ENCODE measurements at places on chromosomes 13 and 19.

GRCh38 chr13:27172495-27172842 is 858 bp upstream of the USP12 start:
- peak; percentile 86 for DNase-seq

DNA sequence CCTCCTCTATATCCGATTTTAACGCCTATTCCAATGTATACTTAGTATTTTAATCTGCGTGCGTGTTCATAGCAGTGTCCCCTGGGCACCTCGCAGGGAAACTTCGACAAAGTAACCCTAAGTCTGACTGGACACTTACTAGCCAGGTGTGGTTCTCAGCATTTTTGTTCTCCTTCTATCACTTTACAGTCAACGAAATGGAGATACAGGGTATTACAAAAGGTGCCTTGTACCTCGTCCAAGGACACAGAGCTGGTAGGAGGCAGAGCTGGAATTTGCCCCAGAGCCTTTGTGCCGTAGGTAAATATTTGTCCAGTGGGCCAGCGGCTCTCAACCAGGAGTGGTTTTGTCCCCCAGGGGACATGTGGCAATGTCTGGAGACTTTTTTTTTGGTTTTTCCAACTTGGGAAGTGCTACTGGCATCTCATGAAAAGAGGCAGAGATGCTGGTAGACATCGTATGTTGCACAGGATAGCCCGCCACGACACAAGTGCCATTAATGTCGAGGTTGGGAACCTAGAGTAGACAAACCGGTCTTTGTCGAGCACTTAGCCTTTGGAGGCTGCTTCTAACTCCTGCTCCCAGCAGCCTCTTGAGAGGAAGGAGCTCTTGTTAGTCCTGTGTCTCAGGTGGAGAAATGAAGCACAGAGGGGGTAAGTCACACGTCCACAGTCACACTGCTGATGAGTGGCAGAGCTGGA is 1.1 kb downstream of the ZNF444 start:
- DNase-seq, result no peak

DNA sequence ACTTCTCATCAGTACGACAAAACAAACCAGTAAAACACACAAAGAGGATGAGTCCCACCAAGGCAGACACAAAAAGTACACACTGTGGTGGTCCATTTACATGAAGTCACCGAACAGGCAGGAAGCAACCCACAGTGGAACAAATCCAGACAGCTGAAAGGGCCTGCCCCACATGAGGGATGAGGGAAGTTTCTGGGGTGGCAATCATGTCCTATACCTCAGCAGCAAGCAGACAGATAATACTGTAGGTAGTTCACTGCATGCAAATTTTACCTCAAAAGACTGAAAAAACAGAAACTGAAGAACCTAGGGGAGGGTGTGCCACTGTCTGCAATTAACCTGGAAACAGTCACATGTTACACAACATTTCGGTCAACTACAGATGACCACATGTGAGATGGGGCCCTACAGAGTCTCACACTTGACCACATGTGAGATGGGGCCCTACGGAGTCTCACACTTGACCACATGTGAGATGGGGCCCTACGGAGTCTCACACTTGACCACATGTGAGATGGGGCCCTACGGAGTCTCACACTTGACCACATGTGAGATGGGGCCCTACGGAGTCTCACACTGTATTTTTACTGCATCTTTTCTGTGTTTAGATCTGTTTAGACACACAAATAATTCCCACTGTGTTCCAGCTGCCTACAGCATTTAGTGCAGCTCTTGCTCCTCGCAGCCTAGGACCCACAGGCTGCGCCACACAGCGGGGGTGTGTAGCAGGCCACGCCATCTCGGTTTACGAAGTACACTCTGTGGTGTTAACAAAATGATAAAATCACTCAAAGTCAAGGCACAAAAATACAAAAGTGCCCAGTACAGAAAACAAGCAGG is 22.2 kb downstream of the PCID2 start:
- no peak for DNase-seq

DNA sequence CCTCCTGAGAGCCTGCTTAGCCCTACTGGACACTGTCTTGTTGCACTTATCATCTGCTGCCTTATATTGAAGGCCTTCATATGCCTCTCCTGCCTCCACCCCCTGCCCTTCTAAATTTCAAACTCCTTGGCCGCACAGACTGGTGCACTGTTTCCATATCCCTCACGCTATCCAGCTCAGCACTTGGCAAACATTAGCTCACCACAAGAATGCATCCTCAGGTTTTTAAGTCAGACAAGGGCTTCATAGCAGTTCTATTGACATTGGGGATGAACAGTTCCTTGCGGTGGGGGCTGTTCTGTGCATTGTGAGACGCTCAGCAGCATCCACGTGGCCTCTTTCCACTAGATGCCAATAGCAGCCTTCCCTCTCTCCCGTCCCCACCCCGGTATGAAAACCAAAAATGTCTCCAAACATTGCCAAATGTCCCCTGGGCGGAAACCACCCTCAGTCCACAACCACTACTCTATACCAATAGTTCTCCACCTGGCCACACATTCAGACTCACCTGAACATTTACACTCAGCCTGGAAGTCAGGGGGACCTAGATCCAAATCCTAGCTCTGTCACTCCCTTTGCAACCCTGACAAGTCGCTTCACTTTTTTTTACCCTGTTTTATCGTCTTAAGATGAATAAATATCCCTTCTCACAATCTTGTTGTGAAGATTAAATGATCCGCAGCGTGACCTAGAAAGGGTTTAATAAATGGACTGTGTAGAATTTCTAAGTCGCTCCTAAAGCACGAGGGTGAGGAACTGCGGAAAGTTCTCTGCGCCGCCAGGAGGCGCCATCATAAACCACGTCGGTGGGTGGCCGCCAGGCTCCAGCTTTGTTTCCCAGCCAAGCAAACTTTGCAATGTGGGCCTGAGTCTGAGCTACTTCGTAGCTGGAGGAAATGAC is 3.6 kb upstream of the CEACAM3 start:
- peak; percentile 82 for DNase-seq

- DNase-seq, result peak; percentile 69
Observed at GRCh38 chr13:80363890-80364503, 23.1 kb upstream of the SPRY2 start.

DNA sequence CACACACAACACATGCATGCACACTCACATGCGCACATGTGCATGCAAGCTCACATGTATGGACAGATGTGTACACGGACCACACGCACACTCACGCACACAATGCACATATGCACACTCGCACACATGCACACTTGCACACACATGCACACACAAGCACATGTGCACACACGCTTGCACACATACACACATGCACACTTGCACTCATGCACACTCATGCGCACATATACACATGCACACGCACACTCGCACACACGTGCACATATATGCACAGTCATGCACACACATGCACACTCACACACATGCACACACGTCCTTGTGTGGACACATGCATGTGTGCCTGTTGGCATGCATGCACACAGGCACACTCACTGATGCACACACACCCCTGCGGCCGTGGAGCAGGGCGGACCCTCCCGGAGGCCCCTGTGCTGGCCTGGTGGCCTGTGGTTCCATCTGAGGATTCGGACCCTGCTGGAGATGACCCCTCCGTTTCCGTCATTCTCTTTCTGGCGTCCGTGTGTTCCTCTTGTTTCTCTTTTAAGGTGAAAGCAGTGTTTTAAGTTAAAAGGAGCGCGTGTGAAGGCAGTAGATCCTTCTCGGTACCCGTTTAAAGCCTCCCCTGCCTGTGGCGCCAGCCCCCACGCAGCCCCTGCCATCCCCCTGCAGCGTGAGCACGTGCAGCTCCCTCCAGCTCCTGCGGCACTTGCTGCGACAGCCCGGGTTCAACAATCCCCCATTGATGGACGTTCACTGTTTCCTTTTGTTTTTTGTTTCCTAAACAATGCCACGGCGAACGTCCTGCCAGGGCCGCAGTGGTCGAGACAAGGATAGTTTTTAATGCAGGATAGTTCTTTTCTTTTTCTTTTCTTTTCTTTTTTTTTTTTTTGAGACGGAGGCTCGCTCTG is 5.6 kb downstream of the NDUFS7 start:
- no peak for DNase-seq

- DNase-seq, result peak; percentile 27
Observed at GRCh38 chr13:76871432-76871831, 14.8 kb downstream of the KCTD12 start.

DNA sequence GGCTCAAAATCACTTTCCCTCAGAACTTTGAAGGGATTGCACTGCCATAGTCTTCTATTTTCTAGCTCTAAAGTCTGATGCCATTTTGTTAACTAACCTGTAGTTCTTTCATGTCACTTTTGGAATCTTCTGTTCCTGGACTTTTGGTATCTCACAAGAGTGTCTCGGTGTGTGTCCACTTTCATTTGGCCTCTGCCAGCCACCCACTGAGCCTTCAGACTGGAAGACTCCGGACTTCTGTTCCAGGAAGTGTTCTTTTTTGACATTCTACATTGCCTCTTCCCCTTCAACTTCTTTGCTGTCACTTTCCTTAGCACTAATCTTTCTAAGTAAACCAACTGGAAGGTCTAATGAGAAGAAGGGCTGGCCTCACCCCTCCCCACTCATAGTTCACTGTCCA is 25.0 kb upstream of the LAMP1 start:
- no peak for DNase-seq

- no peak for DNase-seq
Observed at GRCh38 chr13:78420814-78421213, 182.5 kb downstream of the POU4F1 start.

- DNase-seq, result no peak
Observed at GRCh38 chr19:1672769-1673644, 20.6 kb upstream of the TCF3 start.

DNA sequence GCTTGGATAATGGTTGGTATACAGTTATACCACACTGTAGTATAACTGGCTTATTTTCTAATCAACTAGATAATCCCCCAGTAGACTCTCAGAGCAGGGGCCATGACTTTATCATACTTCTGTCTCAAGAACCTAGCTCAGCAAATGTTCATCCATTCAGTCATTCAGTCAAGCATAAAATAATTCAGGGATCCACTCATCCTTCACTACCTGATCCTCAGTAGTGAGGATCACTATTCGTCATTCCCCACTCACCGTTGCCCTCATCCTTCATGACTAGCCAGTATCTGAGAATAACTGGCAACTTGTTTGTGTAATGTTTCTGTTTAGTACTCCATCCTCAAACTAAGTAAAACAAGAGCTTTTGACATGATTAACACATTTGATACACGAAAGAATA is 77.6 kb downstream of the TSC22D1 start:
- no peak for DNase-seq

- DNase-seq, result no peak
Observed at GRCh38 chr13:29551214-29551613, 44.3 kb downstream of the SLC7A1 start.

DNA sequence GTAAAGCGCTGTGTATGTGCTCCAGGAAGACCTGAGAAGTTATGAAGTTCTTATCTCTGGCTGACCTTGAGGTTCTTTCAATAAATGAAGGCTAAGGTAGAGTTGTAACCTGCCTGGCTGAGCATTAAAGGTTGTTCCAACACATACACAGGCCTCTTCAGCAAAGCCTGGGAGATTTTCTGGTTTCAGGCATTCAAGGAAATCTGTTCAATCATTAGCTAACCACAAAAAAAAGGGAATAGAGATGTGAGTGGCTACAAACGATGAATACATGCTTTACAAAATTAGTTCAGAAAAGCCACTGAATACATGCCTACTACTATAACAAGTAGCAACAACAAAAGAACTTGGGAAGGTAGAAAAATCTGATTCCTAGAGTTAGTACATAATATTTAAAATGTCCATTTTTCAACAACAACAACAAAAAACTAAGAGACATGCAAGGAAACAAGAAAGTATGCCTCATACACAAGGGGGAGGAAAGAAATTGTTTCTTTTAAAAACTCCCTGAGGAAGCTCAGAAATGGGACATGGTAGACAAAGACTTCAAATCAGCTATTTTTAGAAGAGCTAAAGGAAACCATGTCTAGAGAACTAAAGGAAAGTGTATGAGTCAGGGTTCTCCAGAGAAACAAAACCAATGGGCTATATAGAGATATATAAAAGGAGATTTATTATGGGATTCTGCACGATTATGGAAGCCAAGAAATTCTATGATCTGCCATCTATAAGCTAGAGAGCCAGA is 191.5 kb upstream of the IPO5 start:
- no peak for DNase-seq
